ENCODE measurements at places on chromosomes 3 and 15.

DNA sequence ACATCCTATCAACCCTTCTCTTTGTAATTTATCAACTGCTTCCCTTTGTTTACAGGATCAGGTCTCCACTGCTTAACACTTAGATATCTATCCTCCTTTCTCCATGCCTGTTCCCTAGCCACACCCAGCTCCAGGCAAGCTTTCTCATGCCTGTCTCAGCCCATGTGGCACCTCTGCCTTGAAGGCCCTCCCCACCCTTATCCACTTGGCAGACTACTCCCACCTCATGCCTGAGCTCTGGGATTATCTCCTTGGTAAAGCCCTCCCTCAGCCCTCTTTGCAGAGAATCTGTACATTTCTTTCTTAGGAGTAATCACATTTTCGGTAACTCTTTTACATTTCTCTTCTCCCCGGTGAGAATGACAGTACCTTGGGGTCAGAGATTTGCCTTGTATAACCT, 96.0 kb downstream of the ATP1B3 start:
- no peak for DNase-seq

- DNase-seq, result no peak
These were observed 144.4 kb downstream of the DNAJB8 start for GRCh38 chr3:128322030-128323022.

GRCh38 chr3:146550743-146551510, 6.5 kb upstream of the PLSCR1 start:
- DNase-seq, result no peak

DNA sequence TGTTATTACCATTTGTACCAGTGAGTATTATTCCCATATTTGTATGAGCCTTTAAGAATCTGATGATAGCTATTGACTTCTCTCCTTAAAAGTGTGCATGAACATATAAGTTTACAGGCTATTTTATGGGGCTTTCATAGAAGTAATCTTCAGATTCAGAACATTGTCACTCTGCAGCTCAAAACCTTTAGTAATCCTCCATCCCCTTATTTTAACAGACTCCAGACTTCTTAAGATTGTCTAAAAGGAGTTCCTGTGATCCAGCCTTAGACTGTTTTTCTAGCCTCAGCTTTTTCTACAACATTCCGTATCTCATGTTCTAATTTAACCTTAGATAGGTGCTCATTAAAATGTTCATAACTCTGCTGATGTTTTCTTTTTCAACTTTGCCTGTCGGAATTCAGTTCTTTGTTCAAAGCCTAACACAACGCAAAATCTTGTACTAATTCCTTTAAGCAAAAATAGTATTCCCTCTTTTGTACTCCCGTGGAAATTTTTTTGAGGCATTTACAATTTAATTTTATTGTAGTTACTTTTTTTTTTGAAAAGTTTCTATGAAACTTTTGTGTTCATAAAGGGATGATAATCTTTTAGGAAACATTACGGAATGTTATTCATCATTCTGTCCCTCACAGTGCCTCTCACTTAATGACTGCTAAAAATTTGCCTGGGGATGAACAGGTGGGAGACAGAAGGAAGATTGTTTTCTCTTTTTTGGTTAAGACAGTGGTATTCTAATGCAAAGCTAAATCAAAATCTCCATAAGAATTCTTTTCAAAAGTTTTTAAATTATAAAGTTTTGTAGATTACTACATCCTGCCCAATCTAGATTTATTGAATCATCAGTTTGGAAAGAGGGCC, 38.7 kb upstream of the UTS2B start:
- no peak for DNase-seq

DNA sequence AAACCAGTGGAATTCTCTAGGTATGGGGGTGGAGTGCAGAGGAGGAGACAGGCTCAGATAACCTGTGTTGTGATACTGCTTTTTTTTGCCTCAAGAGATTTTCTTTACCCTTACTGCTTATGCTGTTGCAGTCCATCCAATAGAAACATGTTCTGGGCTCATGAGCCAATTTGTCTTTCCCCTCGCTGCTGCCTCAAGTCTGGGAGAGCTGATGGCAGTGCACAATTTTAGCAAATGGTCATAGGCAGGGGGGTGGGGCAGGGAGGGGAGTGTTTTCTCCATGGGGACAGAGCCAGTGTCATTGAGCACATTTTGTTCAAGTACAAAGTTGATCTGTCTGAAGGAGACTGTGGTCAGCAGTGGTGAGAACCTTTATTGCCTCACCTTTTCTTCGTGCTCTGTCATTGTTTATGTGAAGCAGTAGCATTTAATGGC, 134.9 kb downstream of the MBNL1 start:
- no peak for DNase-seq

GRCh38 chr15:70823196-70823595, 30.8 kb downstream of the LARP6 start:
- DNase-seq, result no peak

- DNase-seq, result no peak
These were observed 170.2 kb upstream of the TPRG1 start for GRCh38 chr3:189001559-189001958.

DNA sequence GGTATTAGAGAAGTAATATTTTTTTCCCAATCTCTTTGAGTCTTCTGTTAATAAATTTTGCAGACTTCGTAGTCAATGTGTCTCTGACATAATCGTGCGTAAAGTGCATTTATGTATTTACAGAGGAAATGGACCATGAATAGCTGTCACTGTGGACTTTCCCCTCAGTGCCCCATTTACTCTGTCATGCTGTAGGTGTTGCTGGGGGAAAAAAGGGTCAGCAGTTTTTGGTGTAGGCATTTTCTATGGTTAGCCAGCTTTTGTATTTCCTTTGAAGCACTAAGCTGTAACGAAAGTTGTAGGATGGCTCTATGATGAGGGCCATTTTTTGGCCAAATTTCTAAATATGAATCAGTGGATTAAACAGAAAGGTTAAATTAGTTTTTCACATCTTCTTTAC, 598.4 kb downstream of the FGF12 start:
- DNase-seq, result no peak

DNA sequence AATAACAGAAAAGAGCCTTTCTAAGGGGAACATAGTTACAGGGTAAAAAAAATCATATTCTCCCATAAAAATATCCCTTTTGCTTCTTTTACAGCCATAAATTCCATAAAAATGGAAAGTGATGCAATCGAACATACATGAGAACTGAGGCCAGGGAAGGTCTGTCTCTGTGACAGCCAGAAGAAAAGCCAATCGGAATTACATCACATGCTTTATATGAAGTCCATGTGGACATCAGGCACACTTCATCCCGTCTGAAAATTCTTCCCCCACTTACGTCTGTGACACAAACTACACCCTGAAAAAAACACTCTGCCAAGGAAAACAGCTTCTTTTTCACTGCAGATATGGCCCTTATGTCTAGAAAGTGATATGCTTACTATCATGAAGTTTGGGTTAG, 323.5 kb downstream of the ERC2 start:
- no peak for DNase-seq

GRCh38 chr3:120418866-120419490, 31.8 kb downstream of the FSTL1 start:
- DNase-seq, result no peak

GRCh38 chr3:194357681-194358080, 6.6 kb upstream of the CPN2 start:
- DNase-seq, result no peak

DNA sequence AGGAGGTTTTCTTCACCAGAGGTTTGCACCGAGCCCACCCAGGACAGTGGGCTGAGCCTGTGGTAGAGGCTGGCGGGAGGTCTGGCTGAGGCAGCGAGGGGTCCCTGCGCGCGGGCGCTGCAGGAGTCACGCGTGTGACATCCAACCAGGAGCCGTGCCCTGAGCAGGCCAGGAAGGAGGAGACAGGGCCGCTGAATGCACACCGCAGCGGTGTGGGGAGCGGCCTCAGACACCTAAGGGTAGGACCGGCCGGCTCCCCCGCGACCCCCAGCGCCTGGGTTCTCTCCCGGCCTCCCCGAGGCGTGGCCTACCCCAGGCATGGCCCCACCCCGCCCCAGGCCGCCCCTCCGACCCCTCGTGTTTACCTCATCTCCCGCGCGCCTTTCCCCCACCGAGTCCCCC, 412 bp downstream of the SLC41A3 start:
- DNase-seq, result peak; percentile 6

GRCh38 chr3:100097919-100098783, 16.1 kb downstream of the FILIP1L start:
- DNase-seq, result no peak

- no peak for DNase-seq
These were observed 38.8 kb downstream of the DNAJC13 start for GRCh38 chr3:132456136-132456535.

- DNase-seq, result no peak
These were observed 25.7 kb upstream of the GALNT15 start for GRCh38 chr3:16148783-16149182.

Measured in activated naive CD8-positive, alpha-beta T cell treated with anti-CD3 and anti-CD28 coated beads, Interleukin-2, amount 50 U/mL, for 16 hours (primary cell).